NCI-H1105 treated with DMSO at 0.1 percent for 48 hours (cell line): ENCODE measurements at places on chromosomes 3 and 15.

GRCh38 chr15:80496096-80496495 is 91.9 kb downstream of the ARNT2 start:
- DNase-seq, result no peak

DNA sequence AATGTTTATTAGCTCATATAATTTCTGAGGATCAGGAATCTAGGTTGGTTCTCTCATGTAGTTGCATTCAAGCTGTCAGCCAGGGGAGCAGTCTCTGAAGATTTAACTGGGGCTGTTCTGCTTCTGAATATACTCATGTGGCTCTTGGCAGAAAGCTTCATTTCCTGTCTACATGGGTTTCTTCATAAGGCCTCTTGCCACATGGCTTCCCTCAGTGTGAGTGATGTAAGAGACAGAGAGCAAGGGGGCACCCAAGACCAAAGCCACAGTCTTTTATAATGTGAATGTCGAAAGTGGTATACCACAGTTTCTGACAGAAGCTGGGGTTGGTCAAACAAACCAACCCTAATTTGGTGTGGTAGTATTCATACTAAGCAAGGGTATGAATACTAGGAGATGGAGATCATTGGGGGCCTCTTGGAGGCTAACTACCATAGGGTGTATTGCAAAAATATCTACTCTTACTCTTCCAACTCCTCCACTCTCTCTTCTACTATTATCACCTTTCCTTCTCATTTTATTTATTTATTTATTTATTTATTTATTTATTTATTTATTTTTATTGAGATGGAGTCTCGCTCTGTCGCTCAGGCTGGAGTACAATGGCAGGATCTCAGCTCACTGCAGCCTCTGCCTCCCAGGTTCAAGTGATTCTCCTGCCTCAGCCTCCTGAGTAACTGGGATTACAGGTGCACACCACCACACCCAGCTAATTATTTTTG is 123.8 kb downstream of the B3GALNT1 start:
- DNase-seq, result no peak

DNA sequence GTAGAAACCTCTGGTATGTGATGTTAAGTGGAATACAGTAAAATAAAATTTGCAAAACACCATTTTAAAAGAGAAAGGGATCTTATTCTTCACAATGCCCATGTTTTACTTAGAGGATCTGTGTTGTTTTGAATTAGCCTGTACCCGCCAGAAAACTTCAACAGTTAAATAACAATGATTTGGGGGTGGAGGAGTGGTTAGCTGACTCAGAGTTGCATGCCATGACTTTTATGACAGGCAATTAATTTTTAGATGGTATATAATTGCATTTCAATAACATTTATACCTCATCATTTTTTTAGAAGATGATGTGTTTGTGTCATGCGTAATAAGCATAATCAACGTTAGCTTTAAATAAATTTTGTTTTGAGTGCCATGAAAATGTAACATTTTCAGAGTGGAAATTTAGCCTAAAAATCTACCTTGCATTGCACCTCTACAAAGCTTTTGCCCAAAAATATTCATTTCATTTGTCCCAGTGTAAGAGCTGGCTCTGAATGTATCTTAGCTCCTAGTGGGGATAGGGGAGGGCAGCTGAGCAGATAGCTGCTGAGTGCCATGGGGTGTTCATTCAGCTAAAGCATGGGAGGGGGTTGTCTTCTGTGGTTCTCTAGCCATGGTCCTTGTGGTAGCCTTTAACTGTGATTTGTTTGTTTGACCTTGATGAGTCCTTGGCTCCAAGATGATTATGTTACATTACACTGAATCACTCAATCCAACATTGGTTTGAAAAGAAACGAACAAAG is 379.8 kb downstream of the LPP start:
- no peak for DNase-seq

GRCh38 chr15:41562784-41563198 is 3.8 kb downstream of the TYRO3 start:
- DNase-seq, result no peak

DNA sequence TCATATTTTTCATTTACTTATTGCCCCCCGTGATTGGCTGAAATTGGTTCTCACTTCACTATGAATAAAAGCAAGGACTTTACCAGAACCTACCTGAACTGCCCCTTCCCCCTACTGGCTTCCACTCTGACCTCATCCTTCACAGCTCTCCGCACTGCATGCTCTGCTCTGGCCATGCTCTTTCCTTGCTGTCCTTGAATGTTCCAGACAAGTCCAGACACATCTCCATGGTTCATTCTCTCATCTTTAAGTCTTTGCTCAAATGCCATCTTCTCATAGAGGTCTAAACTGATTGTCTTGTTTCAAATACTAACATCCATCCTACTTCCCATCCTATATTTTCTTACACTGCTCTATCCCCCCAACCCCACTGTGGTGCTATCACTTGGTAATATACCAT is 129.4 kb downstream of the CHST2 start:
- DNase-seq, result no peak

DNA sequence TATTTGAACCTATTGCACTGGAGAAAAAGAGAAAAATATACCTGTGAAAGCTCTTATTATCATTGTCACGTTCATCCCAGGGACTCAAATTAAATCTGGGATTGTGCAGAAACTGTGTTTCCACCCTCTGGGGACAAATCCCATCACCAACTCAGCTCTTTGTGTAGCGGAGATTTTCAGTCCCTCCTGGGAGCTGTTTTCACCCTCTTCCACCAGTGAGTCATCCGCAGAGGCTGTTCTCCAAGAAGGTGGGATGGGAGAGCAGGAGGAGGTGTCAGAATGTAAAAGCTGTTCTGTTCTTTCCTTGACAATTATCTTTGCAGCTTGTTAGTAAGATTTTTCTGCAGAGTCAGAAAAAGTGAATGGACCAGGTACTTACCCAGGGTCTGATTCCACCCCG is 28.0 kb downstream of the SV2B start:
- no peak for DNase-seq

GRCh38 chr3:112321867-112322652 is 10.9 kb upstream of the CD200 start:
- DNase-seq, result no peak

- DNase-seq, result no peak
Observed at GRCh38 chr3:158140396-158140795, 30.5 kb downstream of the RSRC1 start.

DNA sequence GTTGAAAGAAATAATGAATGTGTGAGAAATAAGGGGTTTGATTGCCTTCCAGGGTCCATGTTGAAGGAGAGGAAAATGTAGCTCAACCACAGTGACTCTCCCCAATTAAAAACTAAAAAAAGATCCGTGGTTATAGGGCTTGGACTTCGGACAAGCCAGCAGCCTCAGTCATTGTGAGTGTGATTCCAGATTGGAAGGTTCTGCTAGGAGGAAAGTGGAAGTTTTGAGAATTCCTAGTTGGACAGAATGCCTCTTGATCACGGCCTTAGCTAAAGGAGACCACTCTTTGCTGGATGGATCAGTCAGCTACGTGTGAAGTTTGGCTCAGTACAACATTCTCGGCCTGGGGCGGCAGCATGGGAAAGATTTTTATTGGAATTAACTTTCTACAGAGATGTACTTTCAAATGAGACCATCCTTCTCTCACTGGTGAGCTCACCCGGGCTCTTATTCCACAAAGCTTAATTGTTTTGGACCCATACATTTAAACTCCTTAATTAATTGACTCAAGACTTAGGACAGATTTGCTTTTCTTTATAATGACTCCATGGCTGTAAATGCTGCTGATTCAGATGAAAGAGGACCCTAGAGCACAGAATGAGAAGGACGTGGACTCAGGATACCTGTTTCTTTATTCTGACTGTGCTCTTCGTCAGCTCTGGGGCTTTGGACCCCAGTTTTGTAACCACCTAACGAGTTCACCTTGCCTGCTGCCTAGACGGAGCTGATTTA is 27.5 kb downstream of the FLNB start:
- no peak for DNase-seq

GRCh38 chr3:160126761-160127160 is 98.5 kb upstream of the C3orf80 start:
- DNase-seq, result no peak

GRCh38 chr15:81060907-81061306 is 60.2 kb downstream of the TLNRD1 start:
- no peak for DNase-seq

DNA sequence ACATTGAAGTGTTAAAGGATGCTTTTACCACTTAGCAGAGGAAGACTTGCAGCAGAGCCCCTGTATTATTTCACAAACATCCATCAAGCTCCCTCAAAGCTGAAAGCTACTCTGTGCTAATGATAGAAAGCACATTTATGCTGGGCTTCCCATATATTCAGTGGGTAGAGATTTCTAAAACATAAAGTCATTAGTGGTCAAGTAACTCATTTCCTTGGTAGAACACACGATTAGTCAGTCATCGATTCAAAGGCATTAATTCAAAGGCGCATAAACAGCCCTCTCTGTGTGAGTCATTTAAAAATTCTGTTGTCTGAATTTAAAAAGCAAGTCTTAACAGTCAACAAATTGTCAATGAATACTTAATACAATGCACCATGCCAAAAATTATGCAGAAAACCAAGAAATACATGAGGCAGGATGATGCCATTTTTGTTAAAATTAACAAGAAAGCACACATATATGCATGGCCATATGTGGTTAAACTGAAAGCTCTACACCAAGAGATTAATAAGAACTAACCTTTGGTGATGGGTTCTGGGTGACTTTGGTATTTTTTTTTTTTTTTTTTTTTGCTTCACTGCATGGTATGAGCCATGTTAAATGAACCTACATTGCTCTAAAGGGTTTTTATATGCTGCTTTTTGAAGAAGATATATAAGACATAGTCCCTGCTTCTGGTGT is 61.7 kb downstream of the LDHAL6B start:
- no peak for DNase-seq

DNA sequence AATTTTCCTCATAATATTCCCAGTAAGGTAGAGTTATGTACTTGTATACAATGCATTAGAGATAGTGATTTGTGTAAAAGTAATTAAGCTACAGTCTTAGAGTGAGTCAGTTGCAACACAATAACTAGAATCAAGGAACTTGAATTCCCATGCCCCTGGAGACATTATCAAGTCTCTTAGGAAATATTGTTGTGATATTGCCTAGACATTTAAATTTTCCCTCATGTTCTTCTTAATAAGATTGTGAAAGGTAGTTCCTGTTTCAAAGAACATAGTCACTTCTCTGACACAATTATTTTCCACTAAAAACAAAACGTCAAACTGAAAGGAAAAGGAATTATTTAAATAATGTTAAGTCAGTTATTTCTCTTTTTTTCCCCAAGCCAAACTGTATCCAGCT is 13.0 kb upstream of the ATP1B3 start:
- DNase-seq, result no peak
